Activated CD8-positive, alpha-beta memory T cell treated with anti-CD3 and anti-CD28 coated beads for 24 hours (primary cell): ENCODE measurements at places on chromosomes 5 and 9.

DNA sequence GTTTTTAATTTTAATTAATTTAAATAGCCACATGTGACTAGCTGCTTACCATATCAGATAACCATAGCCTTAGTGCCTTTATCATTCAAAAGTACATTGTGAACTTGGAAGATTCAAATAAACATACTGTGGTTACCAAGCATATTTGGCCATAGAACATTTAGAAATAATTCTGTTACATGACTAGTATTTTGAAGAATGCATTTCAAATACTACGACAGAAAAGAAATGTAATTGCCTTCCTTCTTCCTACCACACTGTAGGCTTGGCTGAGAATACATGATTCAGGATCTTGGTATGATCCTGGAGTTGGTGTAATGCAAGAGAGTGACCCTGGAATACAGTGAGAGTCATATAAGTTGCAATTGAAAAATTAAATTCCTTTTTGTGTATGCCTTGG, 109.7 kb upstream of the PCA3 start:
- no peak for DNase-seq

DNA sequence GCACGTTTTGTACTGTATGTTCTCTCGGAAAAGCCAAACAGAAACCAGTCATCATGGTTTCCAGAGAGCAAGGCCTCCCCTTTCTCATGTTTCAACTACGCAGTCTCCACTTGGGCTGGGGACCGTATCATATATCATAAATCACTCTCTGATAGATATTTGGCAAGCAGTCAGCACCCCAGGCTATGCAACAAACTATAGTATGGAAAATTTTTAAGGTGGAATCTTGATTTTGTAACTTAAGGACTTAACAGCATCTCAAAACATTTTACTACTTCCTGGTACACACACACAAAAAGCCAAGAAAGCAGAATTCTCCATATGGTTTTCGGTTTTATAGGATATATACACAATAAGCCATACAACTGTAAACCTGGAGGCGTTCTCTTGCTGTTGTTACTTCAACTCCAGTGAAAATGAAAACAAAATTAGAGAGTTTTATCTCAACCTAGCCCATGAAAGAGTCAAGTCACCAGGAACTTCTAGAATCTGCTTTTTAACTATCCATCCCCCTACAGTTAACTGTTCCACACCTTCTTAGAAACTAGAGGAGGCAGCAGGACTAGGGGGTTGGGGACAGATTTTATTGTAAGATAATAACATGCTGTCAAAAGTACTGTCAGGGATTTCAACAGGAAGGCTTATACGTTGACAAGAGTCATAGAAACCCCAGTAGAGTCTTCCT, 283.4 kb downstream of the NFIB start:
- DNase-seq: no peak

DNA sequence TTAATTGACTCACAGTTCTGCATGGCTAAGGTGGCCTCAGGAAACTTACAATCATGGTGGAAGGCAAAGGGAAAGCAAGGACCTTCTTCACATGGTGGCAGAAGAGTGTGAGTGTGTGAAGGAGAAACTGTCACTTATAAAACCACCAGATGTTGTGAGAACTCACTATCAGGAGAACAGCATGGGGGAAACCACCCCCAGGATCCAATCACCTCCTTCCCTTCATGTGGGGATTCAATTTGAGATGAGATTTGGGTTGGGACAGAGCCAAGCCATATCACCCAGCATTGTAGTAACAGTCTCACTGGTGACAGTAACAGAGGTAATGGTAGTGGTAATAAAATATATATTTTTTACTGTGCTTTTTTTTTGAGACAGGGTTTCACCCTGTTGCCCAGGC, 18.1 kb downstream of the ZBTB5 start:
- DNase-seq: no peak

DNA sequence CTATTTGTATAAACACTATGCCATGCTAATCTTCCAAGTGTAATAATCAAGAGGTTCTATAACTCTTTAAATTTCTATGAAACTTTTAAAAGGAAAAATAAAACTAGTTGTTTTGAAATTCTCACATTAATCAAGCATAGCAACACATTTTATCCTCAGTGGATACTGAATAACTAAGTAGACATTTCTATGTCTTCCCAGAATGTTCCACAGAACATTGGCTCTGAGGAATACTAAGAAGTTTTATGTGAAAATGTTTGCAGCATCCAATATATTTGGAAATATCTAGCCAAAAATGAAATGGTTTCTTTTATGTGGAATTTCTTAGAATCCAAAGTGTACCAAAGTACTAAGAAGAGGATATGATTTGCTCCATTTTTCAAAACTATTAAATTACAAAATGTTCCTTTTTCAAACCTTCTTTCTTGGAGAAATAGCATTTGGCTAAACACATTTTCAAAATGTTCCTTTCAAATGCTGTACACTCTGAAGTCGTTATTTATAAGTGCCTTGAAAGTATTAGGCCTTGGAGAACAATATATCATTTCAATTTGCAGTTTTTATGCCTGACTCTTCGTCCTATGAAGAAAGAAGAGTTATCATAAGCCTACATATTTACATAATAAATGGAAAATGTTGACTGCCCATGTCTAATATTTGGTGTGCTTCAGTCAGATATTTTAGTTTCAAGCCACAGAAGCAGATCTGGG, 175.6 kb upstream of the COX7C start:
- DNase-seq: no peak

- DNase-seq: no peak
Observed at GRCh38 chr5:37436146-37436934, 57.2 kb downstream of the WDR70 start.
